ENCODE measurements at places on chromosomes 1 and 21.

DNA sequence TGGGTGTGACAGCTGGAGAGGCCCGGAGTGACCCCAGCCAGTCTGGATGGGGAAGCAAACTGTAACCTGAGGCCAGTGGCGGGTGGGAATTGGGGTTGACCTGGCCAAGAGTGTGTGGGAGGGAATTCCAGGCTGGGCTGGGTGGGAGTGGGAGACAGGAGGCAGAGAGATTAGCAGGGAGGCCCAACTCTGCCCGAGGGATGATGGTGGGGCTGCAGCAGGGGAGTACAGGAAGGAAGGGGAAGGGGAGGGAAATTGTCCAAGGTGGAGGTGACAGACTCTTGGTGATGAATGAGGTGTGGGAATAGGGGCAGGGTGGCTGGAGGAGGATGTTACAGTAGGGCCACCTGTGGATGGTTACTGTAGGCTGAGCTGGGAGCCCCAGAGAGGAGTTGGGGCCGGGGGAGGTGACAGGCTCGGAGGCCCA lies 40.4 kb downstream of the HUNK start:
- DNase-seq = no peak

DNA sequence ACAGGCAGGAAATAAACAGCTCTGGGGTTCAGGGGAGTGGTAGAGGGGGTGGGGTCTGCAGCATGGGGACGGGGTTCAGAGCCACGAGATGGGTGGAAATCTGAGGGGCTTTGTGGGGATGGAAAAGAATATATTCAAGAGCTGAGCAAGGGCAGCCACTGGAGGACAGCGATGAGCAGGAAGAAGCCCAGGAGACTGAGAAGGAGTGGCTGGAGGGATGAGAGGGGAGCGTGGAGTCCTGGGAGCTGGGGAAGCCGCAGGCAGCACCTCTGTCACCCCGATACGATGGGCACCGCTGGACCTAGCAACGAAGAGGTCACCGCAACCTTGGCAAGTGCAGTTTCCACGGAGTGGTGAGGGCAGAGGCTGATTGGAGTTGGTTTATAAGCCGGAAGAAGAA lies 10.0 kb upstream of the KCNAB2 start:
- no peak for DNase-seq

DNA sequence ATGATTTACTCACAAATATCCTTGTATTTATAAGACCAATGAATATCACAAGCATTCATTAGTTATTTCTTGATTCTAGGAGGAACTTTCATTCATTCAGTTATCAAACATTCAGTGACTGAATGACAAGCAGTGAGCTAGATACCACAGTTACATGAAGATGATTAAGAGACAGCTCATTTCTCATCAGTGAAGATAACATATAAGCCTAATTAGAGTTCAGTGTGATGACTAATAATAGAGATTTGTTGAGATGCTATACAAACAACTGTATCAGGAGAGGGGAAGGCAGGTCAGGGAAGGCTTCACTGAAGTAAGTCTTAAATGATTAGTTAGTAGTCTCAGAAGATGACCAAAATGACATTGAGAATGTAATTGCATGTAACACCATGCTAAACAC lies 14.6 kb upstream of the C1orf105 start:
- DNase-seq = no peak

DNA sequence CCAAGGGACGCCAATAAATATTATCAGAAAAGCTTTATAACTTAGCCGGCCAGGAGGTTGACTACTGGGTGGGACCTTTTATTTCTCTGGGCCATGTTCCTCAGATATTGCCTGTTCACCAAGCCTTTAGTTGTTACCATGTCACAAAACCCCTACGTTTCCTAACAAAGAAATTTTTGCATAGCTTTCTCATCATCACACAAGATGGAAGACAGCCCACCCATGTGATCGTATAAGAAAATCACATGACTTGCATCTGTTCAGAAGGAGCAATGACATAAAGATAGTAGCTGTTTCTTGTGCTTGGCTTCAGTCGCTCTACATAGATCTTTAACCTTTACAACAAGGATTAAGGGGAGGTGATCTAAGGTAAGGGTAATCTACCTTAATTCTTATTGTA lies 88.9 kb upstream of the NGF start:
- no peak for DNase-seq

- DNase-seq = no peak
Observed at GRCh38 chr1:162905174-162906158, 44.5 kb upstream of the CCDC190 start.

GRCh38 chr1:197838836-197839235 lies 63.6 kb upstream of the DENND1B start:
- DNase-seq = no peak

- DNase-seq = no peak
Observed at GRCh38 chr1:85663382-85663781, 44.9 kb downstream of the ZNHIT6 start.

- no peak for DNase-seq
Observed at GRCh38 chr1:56547977-56548376, 31.4 kb downstream of the PLPP3 start.

DNA sequence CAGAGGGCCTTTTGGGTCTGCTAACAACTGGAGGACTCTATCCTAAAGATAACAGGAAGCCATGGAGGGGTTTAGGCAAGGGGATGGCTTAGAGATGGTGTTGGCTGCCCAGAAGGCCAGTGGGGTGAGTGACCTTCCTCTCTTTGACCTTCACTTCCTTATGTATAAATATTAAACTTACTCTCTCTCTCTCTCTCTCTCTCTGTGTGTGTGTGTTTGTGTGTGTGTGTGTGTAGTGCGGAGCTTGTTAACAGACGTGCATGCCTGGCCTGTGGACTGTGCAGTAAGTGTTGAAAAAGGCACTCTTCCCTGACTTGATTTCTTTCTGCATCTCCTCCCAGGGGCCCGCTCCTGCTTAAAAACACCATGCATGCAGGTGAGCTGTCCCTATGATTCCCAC lies 10.0 kb downstream of the MROH7 start:
- DNase-seq = no peak

DNA sequence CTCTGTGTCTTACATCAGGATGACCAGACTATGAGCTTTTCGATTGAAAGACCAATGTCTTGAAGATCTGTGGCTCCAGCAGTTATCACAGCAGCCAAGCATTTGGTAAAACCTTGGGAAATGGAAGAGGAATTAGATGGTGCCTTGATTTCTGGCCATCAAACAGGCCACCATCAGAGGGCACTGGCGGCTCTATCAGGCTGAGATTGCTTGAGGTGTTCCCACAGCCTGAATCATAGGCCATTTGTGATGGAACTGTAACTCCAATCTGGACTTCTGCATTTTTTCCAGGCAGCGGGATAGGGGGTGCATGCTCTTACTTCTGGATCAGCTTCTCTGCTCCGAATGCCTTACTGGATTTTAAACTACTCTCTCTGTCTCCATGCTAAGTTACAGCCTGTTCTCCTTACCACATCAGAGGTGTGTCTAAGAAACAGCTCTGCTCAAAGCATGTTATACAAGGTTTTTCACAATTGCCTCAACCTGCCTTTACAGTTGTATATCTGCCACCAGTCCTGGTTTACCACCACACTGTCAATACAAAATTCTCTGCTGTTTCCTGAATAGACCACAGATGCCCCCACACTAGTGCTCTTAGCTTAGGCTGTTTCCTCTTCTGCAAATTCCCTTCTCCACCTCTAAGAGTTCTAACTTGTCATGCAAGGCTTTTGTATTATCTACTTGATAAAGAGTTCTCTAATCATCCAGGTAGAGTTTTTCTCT lies 180.9 kb downstream of the PTGER3 start:
- DNase-seq = no peak

DNA sequence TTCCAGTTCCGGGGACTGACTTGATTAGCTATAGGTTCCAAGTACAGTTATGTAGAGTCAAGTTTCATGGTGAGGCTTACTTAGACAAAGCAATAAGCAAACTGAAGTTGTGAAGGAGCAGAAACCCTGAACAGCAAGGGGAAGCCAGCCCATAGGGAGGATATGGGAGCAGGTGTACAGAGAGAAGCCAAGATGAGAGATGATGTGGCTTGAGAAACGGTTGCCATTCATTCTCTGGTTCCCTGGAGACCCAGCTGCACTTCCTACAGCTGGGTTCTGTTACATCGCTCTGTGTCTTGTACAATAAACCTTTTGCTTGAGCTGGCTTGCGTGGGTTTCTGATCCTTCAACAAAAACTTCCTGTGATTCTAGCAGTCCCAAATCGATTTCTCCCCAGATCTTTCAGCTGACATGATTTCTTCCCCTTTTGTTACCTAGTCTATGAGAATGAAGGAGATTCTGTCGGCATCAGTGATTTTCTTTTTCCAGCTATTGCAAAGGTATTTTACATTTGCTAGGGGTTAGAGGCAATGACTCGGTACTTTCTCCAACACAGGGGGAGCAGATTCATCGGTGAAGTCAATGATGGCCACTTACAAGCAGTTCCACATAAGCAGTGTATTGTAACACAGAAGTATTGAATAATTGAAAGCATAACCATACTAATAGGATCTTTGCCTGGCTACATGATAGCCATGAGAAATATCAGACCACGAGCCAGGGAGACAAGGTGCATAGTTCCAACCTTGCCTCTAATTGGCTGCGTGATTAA lies 67.3 kb downstream of the URB2 start:
- no peak for DNase-seq

DNA sequence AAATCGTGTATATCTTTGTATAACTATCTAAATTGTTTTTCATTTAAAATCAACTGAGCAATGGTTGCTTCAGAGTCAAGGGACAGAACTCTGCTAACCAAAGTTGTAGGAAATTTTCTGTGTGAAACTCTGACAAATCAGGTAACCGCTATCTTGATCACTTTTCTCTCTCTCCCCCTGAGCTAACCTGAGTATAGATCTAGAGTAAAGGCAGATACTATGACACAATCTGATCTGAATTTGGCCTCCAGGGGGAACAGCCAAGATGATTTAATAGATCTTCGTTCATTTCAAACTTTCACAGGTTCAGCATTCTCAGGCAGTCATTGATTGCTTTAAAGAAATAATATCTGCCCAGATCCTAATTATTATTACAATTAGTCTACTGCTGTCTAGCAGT lies 472.8 kb downstream of the NUF2 start:
- no peak for DNase-seq

- no peak for DNase-seq
Observed at GRCh38 chr1:44294588-44295007, 60.5 kb downstream of the ERI3 start.

DNA sequence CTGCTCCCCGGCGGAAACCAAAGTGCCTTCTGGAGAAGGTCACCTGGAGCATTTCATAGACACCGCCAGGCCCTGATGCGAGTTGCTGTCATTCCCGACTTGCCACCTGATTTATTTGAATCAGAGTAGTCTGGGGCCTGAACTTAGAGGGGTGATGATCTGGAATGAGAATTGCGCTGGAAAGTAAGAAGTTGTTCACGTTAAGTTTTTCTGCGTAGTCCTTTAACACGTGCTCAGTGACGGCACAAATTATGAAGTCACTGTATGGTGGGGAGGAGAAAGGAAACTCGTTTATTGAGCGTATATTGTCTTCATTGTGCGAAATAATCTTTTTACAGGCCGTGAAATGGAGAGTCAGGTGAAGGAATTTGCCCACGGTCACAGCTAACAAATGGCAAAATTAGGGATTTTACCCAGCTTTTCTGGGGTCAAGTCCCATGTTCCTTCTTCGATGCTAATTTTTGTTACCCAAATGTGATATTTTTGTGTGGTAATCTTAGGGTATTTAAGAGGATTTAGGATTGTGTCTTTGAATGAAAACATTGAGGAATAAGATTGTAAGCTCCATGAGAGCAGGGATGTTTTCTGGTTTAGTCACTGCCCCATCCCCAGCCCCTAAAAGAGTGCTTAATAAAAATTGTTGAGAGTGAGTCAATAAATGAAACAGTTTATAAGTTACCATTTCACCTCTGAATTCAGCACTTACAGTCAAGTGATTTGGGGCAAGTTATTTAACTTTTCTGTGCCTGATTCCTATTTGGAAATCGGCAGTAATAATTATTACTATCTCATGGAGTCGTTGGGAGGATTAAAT lies 46.4 kb upstream of the NBL1 start:
- peak; percentile 57 for DNase-seq

DNA sequence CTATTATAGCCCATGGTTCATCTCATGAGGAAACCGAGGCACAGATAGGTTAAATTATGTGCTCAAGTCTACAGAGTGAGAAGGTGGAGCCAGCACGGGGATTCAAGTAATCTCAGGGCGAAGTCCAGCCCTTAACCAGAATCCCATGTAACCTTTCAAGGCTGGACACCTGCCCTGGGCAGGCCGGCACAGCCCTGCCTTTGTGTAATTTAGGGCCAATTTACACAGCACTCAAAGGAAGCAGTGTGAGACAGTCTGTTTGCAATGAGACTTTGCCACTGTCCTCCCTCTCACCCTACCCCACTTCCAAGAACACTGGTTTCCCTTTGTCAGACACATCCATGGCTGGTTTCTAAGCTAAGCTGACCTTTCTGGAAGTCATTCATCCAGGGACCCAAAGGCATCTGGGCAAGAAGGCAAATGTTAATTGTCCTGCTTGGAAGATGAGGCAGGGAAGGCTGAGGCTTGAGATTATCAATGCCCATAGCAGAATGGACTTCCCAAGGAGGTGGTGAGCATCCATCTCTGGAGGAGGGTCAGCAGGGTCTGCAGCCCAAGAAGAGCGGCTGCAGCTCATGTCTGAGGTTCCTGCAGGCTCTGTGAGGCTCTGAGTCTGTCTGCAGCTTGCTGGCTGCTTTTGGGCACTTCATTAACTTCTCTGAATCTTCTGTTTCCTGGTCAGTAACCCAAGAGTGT lies 159.2 kb downstream of the TRABD2B start:
- no peak for DNase-seq

DNA sequence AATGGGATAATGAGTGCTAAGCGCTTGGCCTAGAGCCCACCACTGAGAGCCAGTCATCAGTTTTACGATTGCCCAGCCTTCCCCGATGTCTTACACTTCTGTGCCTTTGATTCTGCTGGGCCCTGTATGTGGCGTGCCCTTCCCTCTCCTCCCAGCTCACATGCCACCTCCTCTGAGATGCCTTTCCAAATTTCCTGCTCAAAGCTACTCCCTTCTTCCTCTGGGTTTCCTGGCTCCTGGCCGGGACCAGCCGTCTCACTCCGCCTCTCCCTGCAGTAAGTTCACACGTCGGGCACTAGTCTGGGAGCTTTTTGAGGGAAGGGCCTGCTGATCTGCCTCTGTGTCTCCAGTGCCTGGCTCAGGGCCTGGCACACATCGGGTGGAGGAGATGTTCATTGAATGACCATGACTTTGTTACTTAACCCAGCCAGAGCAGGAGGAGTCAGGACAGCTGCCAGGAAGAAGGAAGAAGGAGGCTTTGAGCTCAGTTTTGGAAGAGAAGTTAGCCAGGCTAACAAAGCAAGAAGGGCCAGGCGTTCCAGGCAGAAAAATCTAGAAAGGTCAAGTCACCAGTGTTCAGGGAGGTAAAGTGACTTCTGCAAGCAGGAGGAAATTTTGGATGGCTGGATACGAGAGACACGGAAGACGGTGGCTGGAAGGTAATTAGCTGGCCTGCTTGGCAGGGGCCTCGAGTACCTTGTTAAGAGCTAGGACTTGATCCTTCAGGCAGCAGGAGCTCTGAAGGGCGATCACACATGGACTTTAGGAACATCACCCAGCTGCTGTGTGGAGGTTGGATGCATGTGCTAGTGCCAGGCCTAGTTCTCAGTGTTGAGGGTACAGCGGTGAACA lies 63.6 kb downstream of the EPHB2 start:
- DNase-seq = no peak

GRCh38 chr1:27569506-27570291 lies 34.2 kb downstream of the AHDC1 start:
- DNase-seq = no peak

GRCh38 chr1:71262970-71263369 lies 182.1 kb upstream of the ZRANB2 start:
- no peak for DNase-seq
